ENCODE measurements at places on chromosomes 3 and 15. TPM values are rescaled to one million over a fixed set of nuclear protein-coding genes. Genes with fewer than 3 reads are reported as not detected.

Gene CNTN4
- total RNA-seq = 2.3 TPM

Gene ADCY5
- 0.13 TPM for total RNA-seq

Gene PIGZ
- 0.78 TPM for total RNA-seq

Gene GPR149
- not detected for total RNA-seq

Gene ABI3BP
- total RNA-seq = 5.0 TPM

Gene MAP2K1
- total RNA-seq = 44.5 TPM

Gene KLHL40
- total RNA-seq = not detected

Gene ISL2
- total RNA-seq = 1.6 TPM

Measured in epithelial cell of alveolus of lung (primary cell).